ENCODE measurements at places on chromosomes 4 and X.

GRCh38 chr4:107719207-107719921 is 670 bp downstream of the PAPSS1 start:
- DNase-seq, result no peak

GRCh38 chr4:47945930-47946726 is 31.7 kb upstream of the NFXL1 start:
- DNase-seq, result no peak

DNA sequence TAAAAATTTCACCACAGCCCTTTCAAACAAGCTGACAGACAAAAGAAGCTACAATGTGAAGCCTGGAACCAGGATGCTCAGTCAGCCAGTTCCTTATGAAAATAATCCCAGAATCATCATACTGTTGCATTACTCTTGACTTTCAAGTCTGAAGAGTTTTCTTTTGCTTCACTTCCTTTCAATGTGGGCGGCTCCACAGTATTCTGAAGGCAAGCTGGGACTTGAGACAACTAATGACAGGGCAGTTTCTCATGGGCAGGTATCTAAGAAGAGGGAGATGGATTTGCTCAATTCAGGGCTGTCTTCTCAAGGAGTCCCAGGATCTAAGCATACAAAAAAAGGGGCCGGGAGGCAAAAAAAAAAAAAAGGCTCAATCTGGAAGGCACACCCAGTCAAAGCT is 173.4 kb downstream of the PAPSS1 start:
- DNase-seq, result no peak

GRCh38 chrX:148854306-148854705 is 353.9 kb downstream of the AFF2 start:
- no peak for DNase-seq

- DNase-seq, result peak; percentile 52
Observed at GRCh38 chr4:128811571-128812441, 2.3 kb downstream of the JADE1 start.

Data from stimulated activated CD8-positive, alpha-beta memory T cell treated with anti-CD3 and anti-CD28 coated beads, Interleukin-15, amount 100 ng/mL, for 24 hours (primary cell).